Spleen (tissue), 13 donors: ENCODE measurements at places on chromosomes 16 and 17. TPM values are rescaled to one million over a fixed set of nuclear protein-coding genes. Genes with fewer than 3 reads are reported as not detected.

Gene IRX3
- not detected for total RNA-seq

Gene SHISA9
- total RNA-seq: not detected

Gene DLG4
- 37.1 TPM for total RNA-seq

Gene OTOA
- total RNA-seq: 2.4 TPM

Gene KRT37
- total RNA-seq: not detected

Gene ADGRG1
- 14.3 TPM for total RNA-seq

Gene KCNJ2
- total RNA-seq: 21.4 TPM

Gene NXN
- total RNA-seq: 7.2 TPM

Gene TEKT3
- 2.2 TPM for total RNA-seq

Gene SHMT1
- total RNA-seq: 32.3 TPM

Gene NTN1
- total RNA-seq: not detected
